NCI-H524 treated with DMSO at 0.1 percent for 48 hours (cell line): ENCODE measurements at places on chromosomes 1 and 21.

DNA sequence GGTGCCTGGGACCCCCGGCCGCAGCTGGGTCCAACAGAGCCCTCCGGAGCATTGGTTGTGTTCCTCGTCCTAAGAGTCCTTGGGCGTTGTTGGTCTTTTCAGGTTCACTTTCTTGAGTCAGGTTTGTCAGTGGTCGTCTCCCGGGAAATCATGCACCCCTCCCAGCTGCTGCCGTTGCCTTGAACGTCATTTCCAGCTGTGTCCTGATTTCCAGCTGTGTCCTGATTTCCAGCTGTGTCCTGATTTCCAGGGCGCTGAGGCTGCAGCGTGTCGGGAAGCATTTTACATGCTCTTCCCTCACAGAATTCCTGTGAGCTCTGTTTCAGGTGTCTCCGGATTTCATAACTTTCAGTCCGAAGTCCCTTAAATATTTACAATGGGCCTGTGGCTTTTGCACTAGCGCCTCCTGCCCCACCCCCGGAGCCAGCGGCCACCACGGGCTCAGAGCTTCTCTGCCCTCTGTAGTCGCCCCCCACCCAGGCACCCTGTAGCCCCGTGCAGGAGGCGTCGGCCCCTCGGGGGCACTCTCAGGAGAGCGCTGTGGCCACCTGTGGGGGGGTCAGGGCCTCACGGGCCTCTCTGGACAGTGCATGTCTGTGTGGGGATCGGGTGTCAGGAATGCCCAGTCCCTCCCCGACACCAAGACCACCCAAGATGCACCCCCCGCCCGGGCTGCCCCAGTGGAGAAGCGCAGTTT, 66.7 kb downstream of the COL18A1 start:
- DNase-seq: no peak

DNA sequence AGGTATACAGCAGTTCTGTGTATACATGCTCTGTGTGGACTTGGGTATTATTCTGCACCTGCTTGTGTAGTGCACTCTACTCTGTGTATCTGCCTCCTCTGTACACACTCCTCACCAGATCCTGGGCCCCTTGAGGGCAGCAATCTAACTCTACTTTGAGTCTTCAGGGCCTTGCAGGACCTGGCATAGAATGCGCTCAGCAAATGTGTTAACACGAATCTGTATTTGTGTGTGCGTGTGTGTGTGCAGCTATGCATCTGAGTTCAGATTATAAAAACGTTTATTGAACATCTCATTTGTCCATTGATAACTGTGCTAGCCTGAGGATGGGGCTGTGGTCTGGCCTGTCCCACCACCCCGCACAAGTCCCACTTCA, 3.9 kb upstream of the MEF2D start:
- DNase-seq: no peak

DNA sequence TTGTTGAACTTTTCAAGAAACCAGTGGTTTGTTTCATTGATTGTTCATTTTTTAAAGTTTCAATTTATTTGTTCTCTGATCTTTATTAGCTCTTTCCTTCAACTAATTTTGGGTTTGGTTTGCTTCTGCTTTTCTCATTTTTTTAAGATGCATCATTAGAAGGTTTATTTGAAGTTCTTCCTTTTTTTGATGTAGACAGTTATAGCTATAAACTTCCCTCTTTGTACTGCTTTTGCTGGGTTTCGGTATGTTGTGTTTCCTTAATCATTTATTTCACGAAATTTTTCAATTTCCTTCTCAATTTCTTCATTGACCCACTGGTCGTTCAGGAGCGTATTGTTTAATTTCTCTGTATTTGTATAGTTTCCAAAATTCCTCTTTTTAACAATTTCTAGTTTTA, 133.3 kb upstream of the GPR52 start:
- DNase-seq: no peak

DNA sequence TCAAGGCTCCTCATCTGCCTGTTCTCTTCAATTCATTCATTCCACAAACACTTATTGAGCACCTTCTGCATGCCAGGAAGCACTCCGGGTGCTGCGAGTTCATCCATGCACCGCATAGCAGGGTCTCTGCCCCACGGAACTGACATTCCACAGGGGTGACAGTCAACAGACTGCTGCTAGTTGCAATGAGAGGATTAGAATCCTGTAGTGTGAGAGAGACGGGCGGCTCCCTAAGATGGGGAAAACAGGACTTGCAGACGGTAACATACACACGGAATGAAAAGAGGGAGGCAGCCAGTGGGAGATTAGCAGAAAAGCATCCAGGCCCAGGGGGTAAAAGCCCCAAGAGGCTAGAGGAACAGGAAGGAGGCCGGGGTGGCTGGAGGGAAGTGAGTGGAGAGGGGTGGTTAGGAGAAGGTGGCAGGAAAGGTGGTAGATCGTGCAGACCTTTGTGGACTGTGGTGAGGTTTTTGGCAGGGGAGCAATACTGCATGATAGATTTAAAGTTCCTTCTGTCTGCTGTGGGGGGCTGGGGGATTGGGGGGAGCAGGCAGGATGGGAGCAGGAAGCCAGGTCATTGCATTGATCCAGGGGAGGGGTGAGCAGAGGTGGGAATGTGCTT, 6.6 kb downstream of the TNFRSF8 start:
- no peak for DNase-seq
